ENCODE measurements at places on chromosomes 7 and 10.
A peak's percentile ranks its signal among the peaks of the same experiment; 100 is the strongest.

DNA sequence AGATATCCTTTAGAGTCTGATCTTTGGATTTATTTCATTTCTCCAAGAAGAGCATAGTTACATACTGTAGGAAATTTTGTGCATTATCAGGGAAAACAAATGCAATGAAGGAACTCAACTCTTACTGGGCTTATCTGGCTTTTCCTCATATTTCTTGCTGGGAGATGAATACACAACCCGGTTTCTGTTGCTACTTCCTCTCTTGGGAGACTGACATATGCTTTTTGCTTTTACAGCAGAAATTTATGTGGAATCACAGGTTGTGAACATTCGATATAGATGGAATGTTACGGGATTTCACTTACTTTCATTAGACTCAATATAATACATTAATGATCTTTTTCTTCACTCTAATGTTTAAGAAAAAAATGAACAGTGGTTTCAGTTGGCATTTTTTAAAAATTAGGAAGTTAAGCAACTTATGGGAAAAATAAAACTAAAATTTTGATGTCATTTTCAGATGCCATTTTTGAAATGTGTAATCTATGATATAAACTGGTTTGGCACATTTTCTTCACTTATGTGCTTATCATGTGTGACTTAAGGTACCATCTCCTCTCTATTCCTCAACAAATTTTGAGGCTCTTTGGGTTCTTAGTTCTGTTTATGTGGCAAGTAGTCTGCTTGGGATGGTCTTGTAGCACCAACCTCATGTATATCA is 7.1 kb downstream of the SND1 start:
- DNase-seq: no peak

GRCh38 chr7:36472141-36472729 is 82.6 kb downstream of the ANLN start:
- DNase-seq: no peak

GRCh38 chr7:71659622-71660021 is 527.7 kb downstream of the GALNT17 start:
- DNase-seq: no peak

DNA sequence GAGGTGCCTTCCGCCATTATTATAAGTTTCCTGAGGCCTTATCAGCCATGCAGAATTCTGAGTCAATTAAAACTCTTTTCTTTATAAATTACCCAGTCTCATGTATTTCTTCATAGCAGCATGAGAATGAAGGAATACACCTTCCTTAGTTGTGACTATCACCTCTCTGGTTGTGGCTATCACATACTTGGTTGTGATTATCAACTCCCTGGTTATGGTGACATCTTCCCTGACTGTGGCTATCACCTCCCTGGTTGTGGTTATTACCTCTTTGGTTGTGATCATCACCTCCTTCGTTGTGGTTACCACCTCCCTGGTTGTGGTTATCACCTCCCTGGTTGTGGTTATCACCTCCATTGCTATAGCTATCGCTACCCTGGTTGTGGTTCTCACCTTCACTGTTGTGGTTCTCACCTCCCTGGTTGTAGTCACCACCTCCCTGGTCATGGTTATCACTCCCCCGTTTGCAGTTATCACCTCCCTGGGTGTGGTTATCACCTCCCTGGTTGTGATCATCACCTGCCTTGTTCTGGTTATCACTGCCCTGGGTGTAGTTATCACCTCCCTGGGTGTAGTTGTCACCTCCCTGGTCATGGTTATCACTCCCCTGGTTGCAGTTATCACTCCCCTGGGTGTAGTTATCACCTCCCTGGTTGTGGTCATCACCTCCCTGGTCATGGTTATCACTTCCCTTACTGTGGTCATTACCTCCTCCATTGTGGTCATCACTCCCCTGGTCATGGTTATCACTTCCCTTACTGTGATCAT is 105.9 kb downstream of the GPR26 start:
- DNase-seq: no peak

GRCh38 chr10:63008491-63008890 is 124.6 kb upstream of the NRBF2 start:
- no peak for DNase-seq

DNA sequence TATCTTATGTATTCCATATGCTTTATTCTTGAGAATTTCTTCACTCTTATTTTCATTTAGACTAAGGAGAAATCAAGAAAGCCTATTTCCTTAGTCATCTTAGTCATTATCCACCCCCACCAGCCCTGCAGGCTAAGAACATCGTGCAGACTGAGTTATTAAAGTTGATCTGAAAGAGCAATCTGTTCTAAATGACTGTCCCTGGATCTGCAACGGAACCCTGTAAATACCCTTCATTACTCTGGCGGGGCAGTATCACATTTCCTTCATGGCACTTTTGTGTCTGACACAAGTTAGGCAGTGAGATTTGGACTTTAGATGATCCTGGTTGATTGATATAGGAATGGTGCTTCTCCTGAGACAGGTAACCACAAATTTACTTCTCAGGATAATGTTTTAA is 3.5 kb upstream of the MYPN start:
- peak; percentile 84 for DNase-seq

DNA sequence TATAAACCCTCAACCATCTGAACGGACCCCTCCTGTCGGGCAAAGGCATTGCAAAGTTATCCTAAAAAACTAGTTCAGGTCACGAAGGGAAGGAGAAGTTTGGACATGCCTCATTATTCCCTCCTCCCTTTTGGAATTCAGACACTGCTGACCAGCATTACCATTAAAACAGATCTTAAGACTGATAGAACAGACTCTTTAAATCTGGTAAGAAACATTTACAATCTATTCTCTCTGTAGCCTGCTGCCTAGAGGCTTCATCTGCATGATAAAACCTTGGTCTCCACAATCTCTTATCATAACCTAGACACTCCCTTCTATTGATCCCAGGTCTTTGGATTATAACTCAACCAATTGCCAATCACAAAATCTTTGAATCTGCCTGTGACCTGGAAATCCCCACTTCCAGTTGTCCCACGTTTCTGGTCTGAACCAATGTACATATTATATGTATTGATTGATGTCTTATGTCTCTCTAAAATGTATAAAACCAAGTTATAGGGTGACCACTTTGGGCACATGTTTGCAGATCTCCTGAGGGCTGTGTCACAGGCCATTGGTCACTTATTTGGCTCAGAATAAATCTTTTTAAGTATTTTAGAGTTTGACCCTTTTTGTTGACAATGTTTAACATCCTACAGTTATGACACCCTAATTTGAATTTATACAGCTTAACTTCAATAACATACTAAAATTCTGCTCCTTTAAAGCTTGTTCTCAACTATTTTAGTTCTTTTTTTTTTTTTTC is 23.5 kb upstream of the CNNM2 start:
- DNase-seq: no peak

DNA sequence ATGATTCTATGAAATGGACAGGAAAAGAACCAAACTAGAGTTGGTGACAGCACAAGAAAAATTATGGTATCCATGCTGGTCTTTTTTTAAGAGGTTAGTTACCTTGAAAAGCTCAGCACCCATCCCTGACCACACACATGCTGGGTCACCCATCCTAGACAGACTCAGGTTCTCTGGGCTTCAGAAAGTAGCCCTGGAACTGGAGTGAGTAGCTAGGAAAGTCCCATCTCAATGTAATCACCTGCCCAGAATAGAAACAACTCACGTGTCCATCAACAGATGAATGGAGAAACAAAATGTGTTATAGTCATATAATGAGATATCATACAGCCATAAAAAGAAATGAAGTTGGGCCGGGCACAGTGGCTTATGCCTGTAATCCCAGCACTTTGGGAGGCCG is 37.0 kb downstream of the GSDME start:
- no peak for DNase-seq

GRCh38 chr7:110647266-110647665 is 443.7 kb upstream of the LRRN3 start:
- DNase-seq: no peak

DNA sequence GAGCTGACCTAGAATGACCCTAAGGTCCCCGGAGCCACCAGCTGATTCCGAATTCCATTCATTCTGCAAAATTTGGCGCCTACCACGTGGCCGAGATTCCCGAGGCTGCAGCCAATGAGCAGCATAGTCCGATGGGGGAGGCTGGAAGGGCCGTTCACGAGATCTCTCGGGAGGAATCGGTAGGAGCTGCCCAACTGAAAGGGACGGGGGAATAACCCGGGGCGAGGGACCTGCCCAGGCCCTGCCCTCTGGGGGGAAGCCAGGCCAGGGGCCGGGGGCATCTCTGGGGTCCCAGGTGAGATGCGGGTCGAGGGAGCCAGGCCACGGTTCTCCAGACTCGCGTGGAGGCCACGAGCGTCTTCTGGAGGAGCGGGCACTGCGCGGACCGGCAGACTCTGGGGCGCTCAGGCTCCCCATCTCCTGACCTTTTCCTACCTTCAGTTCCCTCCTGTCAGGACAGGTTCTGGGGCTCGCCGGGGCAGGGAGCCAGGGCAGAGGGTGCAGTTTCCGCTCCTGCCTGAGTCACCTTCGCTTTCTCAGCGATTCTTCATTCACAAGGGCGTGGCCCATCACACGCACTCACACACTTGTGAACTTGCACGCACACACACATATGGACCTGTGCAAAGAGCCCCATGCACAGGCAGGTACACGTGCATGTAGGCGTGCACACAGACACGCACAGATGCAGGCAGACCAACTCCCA is 173.4 kb downstream of the RNF216 start:
- no peak for DNase-seq

GRCh38 chr10:73095481-73096021 is 1.1 kb downstream of the P4HA1 start:
- peak; percentile 71 for DNase-seq

GRCh38 chr10:50379616-50380015 is 128.3 kb upstream of the ASAH2 start:
- no peak for DNase-seq

GRCh38 chr7:128129224-128129864 is 98.1 kb upstream of the LRRC4 start:
- DNase-seq: no peak

DNA sequence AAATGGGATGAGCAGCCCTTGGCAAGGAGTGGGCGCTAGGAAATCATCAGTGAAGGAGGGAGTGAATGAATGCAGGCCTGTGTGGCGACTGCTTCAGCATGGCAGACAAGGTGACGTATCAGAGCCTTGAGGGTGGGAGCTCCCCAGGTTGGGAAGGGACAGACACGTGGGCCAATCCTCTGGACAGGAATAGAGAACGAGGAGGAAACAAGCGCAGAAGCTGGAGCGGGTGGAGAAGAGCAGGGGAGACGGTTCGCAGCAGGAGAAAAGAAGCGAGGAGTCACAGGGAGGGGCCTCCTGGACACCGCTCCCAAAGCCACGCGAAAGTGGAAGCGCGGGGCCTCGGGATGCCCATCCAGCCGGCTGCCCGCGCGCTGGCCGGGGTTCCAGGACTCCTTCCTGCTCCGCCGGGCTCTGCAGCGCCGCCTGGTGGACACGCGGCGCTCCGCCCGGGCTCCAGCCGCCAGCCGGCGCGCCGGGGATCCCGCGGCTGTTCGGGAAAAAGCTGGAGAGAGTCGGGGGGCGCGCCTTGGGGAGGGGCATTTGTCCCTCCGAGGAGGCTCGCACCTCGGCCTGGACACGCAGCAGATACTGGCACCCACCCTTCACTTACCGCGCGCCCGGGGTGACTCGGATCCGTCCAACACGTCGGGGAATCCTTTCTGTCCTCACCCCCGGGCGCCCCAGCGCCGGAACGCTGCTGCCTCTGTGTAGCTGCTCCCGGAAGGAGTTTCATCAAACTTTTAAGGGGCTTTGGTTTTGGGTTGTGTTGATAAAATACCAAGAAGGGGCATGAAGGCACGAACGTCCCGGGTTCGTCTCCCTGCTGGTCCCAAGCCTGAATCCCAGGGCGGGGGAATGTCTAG is 6.3 kb downstream of the ZNF503 start:
- DNase-seq: no peak

DNA sequence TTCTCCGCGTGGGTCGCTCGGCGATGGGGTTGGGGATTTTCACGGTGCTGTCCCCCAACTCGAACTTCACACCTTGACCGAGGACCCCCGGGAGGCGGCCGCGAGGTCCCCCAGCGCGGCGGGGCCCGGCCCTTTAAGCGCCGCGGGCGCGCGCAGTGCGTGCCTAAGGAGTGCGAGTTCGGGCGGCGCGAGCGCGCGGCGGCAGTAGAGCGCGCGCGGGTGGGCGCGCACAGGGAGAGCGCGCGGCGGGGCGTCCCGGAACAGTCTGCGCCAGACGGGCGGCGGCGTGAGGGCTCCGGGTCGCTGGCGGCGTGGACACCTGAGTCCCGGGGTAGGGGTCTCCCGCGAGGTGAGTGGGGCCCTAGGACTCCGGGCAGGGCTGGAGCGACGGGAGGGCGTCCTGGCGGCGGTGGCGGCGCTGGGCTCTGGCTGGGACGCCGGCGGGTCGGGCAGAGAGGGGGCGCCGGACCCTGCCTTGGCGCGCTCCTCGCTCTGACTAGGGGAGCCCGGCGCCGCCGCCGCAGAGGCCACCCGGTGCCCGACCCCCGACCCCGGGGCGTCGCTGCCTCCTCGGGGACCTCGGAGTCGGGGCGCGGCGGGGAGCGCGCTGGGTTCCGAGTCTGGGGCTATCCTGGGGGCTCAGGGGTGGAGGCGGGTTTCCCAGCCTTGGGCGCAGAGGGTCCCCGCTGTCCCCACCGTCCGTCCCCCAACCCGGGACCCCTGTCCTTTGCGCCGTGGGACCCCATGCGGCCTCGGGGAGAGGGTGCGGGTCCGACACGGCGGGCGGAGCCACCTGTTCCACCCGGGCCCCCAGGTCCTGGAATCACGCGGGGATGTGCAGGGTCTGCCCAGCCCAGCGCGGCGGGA is at the start of gene PROSER2:
Gene PROSER2 (plus strand): TSS at position 235 of the 867 bp plus-strand sequence. CDS start 28,722 bp downstream, outside the sequence.
- DNase-seq: no peak

DNA sequence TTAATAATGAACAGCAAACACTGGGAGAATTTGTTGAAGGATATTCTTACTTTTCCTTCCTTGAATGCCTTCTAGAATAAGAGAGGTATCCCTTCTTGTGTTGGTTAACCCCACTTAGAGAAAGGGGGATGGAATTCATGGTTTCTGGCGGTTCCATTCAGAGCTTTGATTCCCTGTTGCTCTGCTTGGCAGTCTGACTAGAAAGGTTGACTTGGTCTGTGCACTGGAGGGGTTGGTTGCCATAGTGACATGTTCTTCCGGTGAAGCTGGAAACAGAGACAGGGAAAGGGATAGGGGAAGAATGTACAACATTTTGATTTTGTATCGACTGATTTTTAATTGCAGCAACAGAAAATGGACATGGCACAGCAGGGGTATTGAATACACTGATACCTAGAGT is 2.5 kb downstream of the TMEM178B start:
- no peak for DNase-seq

DNA sequence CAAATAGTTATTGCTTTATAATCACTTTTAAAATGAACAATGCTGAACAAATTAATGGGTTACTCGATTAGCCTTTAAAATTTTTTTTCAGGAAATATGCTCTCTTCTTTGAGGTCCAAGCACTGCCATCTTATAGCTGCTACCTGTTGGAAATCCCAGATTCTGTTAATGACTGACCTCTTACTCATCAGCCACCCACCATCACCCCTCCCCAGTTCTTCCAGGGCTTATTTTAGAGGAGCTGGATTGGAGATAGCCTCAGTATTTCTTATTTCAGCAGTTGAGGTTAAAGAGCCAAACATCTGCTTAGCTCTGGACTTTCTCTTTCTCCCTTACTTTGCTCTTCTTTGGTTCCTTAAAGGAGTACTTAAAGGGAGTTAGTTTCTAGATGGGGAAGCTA is 420.0 kb downstream of the EXOC4 start:
- no peak for DNase-seq

GRCh38 chr10:289581-289980 is 154.3 kb downstream of the ZMYND11 start:
- DNase-seq: no peak
